Stimulated activated CD8-positive, alpha-beta memory T cell treated with anti-CD3 and anti-CD28 coated beads, Interleukin-2, amount 100 ng/mL, for 48 hours (primary cell): ENCODE measurements at places on chromosomes 11 and 22.

GRCh38 chr11:28619846-28620540, 511.8 kb downstream of the METTL15 start:
- DNase-seq, result no peak

GRCh38 chr22:27621486-27622070, 180.0 kb downstream of the MN1 start:
- no peak for DNase-seq

DNA sequence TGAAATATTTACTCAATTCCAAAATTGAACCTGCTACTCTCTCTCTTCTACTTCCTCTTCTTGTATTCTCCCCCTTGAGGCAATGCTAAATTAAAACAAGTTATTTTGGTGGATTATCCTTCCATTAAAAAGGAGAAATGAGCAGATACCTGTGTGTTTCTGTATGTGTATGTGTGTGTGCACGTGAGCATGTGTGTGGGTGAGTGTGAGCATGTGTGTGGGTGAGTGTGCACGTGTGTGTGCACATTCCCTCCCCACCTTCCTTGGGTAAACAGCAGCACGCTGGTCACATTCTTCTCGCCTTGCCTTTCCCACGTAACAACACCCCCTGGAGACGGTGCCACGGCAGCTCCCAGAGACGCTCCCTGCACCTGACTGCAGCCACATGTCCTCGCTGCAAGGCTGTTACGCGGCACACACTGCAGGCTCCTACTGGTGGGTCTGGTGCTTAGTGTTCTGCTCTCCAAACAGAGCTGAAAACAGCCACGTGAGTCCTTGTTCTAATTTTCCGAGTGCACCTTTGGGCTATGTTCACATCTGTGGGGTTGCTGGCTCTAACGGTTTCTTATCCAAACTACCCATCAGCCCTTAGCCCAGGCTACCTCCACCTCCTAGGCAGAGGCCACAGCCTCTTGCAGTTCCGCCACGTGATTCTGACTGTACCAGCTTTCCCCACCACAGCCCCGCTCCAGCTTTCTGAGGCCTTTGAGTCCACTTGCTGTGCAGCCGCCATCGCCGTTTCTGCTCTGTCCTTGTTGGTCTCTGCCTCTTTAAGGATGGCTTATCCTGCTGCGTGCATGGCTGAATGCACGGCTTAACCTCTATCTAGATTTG, 123.4 kb downstream of the CTTN start:
- DNase-seq, result no peak

DNA sequence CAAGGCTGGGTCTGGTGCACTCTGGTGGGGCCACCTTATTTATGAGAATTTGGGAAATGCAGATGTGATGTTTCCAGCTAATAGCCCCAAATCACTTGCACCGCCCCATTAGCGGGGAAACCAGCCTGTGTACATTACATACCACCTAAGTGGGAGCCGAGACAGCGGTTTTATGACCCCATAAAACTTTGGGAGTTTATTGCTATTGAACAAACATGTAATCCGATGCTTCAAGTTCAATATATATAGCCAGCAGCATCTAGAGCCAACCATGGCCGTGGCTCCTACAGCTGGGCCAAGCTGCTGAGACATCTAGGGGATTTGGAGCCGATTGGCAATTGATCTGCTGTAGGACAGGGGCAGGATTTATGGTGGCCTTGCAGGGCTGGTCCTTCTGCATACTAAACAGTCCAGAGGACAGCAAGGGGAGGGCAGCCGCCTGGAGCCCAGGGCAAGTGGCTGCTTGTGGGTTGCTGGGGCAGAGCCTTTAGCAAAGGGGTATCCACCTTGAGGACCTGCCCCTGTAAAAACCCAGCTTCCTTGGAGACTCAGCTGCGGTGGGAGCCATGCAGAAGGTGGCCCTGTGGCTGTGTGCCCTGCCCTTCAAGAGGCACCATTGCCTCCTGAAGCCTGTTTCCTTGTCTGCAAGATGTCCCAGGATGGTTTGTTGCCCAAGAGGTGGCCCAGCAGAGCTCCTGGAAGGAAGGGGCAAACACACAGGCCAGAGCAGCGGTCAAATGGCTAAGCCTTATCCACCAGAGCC, 47.9 kb upstream of the CCDC188 start:
- DNase-seq, result no peak

- no peak for DNase-seq
Measured at GRCh38 chr11:30107899-30108298, 91.1 kb upstream of the KCNA4 start.

DNA sequence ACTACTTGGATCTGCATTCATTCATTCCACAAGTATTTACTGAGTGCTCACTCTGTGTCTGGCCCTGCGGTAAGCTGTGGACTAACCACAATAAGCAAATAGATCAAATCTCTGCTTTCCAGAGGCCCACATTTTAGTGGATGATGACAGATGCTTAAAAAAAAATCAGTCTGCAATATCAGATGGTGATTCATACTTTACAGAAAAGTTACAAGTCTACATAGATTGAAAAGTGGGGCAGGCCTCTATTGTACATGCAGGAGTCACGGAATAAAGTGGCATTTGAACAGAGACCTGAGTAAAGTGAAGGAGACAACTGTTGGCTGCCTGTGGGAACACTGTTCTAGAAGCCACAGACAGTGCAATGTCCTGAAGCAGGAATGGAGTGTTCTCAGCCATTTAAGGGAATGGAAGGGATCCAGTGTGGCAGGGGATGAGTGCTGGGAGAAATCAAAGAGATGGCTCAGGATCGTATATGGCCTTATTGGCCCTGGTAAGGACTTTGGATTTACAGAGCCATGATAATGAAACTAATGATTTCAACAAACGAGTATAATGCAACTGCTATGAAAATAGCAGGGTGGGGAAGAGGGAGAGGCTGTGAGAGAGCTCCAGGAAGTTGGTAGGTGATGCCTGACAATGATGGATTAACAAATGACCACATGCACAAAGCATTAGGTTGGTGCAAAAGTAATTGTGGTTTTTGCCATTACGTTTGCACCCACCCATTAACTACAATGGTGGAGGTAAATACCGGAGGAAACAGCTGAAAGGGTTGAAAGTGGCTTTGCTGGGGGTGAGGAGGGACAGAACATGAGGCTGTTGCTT, 31.1 kb downstream of the TMEM45B start:
- no peak for DNase-seq

DNA sequence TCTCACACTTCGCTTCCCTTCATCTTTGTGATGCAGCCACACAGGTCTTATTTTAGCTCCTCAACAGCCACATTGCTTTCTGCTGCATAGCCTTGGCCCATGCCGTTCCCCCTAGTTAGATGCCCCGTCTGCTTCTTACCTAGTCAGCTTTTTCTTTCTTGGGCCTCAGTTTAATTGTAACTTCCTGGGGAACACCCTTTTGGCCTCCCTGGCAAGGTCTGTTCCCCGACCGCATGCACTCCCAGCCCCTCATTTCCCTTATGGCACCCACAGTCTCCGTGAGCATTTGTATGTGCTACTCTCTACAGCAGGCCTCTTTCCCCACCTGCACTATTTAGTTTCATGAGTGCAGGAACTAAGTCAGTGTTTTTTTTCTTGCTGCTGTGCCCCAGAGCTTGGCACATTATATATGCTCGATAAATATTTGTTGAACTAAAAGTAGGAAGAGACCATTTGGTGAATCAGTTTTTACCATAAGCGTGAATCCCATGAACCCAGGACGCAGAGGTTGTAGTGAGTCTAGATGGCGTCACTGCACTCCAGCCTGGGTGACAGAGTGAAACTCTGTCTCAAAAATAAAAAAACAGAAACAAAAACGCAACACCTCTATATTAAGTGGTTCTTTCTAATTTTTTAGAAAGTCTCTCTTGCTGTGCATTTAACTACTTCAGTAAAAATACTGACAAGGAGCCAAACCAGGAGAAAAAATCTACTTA, 38.5 kb downstream of the TNRC6B start:
- DNase-seq, result no peak
